ENCODE measurements at places on chromosomes 1 and 21.

GRCh38 chr21:29817450-29817849, 122.3 kb downstream of the GRIK1 start:
- DNase-seq: no peak

DNA sequence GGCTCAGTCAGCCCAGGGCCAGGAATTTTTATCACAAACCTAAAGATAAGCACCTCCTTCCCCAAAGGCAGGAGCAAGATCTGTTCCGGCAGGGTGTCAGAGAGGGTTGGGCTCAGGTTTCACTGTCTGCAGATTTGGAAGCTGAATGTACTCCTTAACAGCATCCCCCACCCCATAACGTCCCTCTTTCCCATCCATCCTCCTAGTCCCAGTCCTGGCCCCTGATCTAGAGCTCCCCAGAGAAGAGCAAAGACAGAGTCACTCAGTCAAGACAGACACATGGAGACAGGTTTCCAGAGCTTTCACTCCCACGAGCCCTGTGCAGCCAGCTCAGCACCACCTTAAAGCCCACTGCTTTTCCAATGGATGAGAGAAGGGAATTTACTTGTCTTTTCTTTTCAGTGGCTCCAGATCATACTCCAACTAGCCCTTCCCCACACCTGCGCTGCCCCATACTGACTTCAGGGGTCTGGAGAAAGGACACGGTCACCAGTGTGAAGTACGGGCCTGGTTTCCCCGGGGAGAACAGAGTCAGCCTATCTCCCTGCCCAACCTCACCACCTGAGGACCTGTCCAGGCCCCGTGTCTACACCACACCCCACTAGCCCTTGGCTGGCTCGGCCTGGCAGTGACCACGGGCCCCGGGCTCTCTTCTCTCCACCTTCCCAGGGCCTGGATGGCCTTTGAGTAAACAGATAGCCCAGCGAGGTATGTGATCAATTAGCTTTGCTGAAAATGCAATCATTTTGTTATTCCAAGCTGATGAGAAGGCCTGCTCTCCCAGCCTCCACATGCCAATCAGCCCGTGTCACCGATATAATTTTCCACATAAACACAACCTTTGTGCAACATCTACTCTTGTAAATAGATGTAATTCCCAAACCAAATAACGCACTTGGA, 249.1 kb downstream of the FOXD2 start:
- no peak for DNase-seq

DNA sequence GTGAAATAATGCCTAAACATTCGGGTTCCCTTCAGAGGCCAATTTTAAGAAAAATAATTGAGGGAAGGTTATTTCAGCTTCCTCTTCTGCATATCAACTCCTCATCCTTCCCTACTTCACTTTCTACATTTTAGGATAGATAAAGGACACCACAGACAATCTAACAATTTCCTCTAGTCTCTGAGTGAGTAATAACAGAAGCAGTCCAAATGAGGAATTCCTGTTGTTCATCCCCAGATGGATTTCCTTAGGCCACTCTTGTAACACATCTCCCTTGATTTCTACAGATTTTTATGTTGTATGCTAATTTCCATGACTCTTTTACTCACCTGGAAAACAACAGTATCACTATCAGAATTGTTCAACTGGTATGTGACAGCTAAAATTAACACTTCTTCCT, 87.7 kb upstream of the LYPLAL1 start:
- DNase-seq: peak; percentile 62

DNA sequence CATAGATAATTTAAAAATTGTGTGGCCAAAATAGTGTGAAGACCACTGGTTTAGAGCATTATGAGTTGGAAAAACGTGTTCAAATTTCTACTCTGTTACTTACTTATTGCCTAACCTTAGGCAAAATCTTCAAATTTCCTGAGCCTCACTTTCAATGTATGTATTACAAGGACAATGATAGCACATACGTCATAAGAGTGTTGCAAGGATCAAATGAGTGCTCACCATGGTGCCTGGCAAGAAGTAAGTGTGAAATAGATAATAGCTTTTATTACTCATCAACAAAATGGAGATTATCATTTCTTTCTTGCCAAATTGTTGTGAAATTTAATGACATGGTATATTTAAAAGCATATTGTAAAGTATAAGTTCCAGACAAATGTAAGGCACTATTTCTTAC, 57.2 kb downstream of the FH start:
- no peak for DNase-seq

DNA sequence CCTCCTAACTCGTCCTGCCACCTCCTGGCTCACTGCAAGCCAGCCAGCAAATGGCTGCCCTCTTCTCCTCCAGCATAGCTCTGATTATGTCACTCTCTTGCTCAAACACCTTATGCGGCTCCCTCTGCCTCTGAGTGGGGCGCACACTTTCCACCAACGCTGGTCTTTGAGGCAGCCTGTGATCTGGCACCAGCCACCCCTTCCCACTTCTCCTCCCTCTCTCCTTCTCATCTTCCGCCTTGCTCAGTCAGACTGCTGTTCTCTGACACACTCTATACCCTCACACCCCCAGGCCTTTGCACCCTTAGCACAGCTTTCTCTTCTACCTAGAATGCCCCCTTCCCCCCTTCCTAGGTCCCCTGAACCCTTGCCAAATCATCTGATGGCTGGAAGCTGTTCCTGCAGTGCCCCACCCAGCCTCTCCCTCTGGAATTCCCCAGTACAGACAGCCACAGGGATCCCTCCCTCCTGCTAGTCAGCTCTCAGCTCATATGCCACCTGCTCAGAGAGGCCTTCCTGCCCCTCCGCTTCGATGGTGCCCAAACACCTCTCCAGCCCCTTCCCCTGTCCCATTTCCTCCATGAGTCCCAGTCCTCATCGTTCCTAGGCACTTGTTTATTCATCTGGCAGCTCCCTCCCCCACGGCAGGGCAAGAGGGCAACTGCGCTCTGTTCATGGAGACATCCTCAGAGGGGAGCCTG, 21.7 kb upstream of the PEF1 start:
- peak; percentile 73 for DNase-seq

GRCh38 chr1:29124366-29125236, 898 bp upstream of the TMEM200B start:
- peak; percentile 82 for DNase-seq

DNA sequence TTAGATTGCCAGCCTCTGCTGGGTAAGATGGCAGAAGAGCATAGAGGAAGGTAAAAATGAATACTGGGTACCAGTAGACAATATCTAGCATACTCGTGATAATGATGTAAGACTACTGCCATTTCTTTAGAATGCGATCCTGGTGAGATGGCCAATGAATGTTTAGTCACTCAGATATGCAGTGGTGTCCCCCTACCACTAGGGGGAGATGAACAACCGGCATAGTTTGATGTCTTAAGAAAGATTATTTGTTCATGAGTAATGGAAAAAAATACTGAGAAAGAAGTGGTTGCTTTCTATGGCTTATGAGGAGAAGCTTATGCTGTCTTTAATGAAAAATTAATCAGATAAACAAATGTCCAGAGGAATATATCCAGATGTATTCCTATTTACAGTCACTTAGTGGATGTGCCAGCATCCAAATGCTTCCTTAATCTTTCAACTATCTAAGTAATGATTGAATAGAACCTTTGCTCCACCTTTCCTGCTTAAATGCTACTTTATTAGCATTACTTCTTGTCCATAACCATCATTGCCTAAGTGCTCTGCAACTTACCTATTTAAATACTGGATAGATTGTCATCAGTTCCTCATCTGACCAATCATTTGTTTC, 256.6 kb downstream of the ST6GALNAC3 start:
- DNase-seq: peak; percentile 63

DNA sequence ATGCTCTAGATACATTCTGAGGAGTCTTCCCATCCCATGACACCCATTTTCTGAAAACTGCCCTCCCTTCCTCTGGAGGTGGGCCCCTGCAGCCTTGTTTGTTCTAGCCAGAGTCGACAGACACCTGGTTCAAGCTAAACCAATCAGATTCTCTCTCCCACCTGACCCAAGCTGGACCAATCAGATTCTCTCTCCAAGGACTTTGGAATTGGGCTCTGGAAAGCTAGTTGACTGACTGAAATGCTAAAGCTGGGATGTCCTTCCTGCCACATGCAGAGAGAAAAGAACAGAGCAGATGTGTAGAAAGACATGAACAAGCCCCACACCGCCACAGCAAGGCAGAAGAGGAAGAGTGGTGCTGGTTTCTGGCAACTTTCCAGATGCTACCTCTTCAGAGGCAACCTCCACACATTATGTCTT, 24.6 kb downstream of the ASAP3 start:
- DNase-seq: no peak

DNA sequence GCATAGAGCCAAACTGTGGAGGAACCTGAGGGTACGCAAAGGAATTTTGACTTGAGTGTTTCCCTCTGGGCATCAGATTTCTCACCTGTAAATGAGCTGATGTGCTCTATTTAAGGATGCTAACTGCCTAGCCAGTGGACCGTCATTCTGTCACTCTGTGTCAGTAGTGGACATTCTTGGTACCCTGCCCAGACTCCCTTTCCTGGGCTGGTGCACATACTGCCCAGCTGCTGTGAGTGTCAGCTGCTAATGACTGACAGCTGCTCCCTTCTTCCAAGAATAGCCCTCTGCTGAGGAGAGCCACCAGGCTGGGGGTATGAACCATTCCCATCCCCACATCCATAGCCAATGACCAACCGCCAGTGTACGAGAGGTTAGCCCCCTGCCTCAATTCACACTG, 193.1 kb upstream of the DAB1 start:
- no peak for DNase-seq

GRCh38 chr1:29460694-29461093, 224.4 kb downstream of the PTPRU start:
- DNase-seq: no peak

GRCh38 chr21:33427051-33427450, 23.8 kb downstream of the IFNGR2 start:
- no peak for DNase-seq

DNA sequence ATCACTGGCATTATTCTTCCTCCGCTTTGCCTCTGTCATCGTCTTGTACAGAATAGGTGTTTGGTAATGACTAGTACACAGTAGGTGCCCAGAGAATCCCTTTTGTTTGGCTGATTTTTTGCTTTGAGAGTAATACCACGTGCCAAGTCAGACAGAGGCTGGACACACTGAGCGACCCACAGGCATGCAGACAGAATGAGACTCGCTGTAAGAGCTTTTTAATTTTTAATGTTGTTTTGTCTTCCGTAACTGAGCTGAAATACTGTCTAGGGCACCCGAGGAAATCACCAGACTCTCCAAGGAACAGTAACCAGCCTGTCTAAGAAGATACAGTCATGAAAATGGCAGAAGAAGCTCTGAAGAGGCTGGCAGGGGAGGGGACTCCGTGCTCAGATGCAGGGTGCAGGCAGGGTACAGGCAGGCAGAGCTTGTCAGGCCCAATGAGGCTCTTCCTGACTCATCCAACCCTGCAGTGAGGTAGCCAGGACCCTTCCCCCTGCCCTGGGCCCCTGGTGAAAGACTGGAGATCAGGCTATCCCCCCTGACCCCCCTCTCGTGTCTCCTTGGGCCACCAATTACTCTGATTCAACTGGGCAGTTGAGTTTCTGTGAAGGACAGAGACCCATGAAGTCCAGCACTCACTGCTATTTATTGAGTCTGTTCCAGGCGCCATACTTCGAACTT, 60.1 kb upstream of the ECE1 start:
- no peak for DNase-seq

GRCh38 chr1:186792870-186793581, 35.7 kb upstream of the PLA2G4A start:
- no peak for DNase-seq

- no peak for DNase-seq
These were observed 144.4 kb upstream of the USP24 start for GRCh38 chr1:55359611-55360010.

DNA sequence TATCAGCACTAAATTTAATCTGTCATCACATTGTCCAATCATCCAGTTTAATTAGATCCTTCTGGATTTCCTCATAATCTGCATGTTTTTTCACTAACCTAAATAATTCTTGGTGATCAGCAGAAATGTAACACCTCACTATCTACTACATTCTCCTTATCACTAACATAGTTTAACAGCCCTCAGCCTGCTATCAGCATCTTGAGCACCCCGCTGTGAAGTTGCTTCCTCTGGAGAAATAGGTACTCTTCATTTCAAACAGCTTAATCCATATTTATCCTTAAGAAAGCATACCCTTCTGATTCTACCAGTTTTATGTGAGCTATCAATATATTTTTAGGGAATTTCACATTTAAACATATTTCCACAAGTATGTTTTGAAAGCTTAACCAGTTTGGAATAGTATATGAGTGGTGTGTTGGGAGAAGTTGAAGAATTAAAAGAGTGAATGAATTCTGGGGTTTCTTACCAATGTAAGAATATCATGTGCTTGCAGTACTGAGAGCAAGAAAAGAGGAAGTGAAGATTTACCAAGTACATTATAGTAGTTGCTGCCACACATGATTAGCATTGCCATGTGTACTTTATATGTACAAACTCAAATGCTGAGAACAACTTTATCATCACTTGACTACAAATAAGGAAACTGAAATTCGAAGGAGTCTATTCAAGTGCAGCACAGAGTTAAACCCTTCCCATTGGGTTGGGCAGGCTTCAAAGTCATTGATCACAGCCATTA, 771.1 kb upstream of the ADGRL4 start:
- no peak for DNase-seq

GRCh38 chr1:167964646-167965045, 27.8 kb upstream of the MPC2 start:
- no peak for DNase-seq

DNA sequence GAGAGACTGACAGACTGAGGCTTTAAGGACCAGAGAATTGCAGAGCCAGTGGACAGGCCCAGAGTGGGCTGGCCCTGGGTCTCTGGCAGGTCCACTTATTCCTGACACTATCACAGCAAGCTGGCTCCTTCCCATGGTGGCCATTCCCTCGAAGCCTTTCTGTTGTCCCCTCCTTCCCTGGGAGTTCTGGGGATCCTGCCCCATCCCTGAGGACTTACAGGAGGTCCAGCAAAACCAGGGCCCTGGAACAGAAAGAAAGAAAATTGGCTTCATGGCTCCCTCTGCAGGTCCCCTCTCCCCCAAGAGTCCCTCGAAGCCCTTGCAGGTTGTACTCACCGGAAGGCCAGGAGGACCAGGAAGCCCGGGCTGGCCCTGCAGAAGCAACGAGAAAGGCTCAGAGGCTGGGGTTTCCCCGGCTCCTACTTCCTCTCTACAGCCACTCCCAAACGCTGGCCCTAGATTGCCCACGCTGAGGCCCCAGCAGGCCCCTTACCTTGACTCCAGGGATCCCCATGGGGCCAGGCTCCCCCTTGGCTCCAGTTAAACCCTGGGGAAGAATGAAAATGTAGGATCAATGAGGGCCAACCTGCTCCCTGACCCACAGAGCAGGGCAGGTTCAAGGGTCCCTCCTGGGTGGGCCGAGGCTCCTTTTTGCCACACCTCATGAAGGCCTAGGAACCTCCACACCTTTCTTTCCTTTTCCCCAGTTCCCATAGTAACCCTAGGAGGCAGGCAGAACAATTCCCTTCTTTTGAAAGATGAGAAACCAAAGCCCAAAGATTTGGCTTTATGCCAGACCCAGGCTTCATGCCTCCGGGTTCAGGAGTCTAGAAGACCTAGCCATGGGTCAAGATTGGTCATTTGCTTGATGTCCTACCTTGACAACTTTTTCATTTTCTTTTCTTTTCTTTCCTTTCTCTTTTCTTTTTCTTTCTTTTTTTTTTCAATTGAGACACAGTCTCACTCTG, 4.6 kb downstream of the COL9A2 start:
- DNase-seq: no peak

- DNase-seq: peak; percentile 35
These were observed 156.9 kb downstream of the EDEM3 start for GRCh38 chr1:184597650-184598357.

- DNase-seq: no peak
These were observed 6.1 kb upstream of the PHLDA3 start for GRCh38 chr1:201475130-201475529.

- no peak for DNase-seq
These were observed 16.9 kb downstream of the SELL start for GRCh38 chr1:169694304-169695075.

GRCh38 chr1:225830841-225831240, 20.9 kb downstream of the EPHX1 start:
- no peak for DNase-seq
